SW 1271 (cell line): ENCODE measurements at places on chromosomes 12 and 14.

DNA sequence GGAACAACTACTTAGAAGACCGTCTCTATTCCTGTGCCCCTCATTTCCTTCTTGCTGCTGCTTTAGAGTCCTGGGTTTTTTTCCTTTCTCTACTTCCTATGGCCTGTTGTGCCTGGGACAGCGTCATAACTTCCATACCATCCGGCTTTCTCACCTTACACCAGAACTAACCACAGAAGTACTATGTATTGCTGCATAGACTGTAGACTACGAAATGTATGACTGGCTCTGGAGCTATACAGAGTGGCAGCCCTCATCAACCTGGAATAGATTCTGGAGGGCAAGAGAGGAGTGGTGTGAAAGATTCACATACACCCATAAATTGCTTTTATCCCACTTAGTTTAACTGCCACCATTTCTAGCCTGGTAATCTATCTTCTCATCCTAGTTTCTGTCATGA is 16.9 kb upstream of the SRP54 start:
- no peak for DNase-seq

- DNase-seq, result no peak
Measured at GRCh38 chr14:64877846-64878245, 1.9 kb downstream of the SPTB start.

DNA sequence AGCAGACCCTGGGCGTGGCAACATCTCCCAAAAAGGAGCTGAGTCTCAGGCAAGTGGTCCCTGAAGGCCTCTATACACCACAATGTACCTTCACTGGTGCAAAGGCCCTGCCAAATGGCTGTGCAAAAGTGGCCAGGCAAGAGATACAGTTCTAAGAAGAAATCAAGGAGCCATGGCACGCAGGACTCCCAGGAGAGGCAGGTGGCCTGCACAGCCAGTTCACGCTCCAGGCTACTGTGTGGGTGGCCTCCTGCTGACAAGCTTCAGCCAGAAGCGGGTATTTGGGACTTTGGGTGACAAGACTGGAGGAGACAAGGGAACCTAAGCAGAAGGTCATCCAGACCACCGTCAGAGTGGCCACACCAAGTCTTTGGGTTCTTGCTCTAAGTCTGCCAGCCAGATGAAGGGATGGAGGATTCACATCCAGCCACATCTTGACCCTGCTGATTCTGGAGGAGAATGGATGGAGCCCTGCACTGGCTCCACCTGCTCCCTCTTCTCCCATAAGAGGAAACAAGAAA is 20.5 kb upstream of the ZFP36L1 start:
- no peak for DNase-seq

- DNase-seq, result no peak
Measured at GRCh38 chr14:49634547-49635334, at the start of gene DNAAF2. Gene DNAAF2 (minus strand): TSS chr14:49635244. CDS start chr14:49635149, 95 bp downstream.
